ENCODE measurements at places on chromosomes 11 and 22.

- no peak for DNase-seq
Measured at GRCh38 chr11:65745049-65745448, 24.5 kb upstream of the RNASEH2C start.

- DNase-seq: no peak
Measured at GRCh38 chr22:33519974-33520903, 400.0 kb downstream of the LARGE1 start.

DNA sequence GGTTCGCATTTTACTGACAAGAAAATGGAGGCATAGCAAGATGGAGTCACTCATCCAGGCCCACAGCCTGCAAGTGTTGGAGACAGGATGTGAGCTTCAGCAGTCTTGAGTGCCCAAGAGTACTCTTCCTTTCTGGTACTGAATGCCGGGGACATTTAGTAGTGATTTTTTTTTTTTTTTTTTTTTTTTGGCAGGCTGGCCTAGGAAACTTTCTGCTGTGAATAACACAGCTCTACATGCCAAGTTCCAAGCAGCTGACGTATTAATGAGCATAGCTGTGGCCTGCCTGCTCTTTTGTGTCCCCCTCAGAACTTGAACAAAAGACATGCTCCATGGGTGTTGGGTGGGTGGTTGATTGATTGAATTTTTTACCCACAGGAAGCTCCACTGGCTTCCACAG lies 195.5 kb upstream of the CADM1 start:
- DNase-seq: no peak

- peak; percentile 45 for DNase-seq
Measured at GRCh38 chr11:57249384-57250319, 12.6 kb upstream of the APLNR start.

- DNase-seq: no peak
Measured at GRCh38 chr11:44568331-44568657, 2.8 kb downstream of the CD82 start.

DNA sequence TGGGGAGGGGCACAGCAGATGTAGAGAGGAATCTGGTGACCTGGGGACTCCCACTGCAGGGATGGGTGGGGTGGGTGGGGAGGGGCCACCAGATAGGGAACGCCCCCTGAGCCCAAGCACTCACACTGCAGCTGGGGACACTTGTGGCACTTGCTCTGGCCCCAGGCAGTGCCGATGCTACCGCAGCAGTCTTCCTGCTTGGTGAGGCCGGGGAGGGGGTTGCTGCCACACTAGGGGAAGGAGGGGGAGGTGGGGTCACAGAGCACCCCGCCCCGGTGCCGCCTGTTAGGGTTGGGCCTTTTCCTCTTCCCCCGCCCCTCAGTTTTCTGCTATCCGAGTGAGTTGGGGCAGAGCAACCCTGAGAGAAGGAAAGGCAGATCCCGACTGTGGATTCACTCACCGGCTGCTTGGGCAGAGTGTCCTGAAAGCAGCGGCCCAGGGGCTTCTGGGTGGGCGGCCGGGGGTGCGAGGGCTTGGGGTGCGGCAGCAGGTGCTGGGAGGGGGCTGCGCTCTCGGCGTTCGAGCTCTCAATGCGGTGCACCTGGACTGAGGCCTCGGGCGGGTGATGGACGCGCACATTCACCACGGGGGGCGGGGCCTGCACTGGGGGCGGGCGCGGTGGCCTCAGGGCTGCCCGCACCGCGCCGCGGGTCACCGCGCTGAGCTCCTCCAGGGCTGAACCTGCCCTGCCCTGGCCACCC lies 4.7 kb downstream of the LTBP3 start:
- peak; percentile 53 for DNase-seq

- DNase-seq: no peak
Measured at GRCh38 chr22:43099095-43099494, 9.9 kb upstream of the TTLL1 start.

GRCh38 chr11:73186294-73186850 lies 31.7 kb upstream of the P2RY2 start:
- DNase-seq: no peak
